ENCODE measurements at places on chromosomes 11 and 22. TPM values are rescaled to one million over a fixed set of nuclear protein-coding genes. Genes with fewer than 3 reads are reported as not detected.

DNA sequence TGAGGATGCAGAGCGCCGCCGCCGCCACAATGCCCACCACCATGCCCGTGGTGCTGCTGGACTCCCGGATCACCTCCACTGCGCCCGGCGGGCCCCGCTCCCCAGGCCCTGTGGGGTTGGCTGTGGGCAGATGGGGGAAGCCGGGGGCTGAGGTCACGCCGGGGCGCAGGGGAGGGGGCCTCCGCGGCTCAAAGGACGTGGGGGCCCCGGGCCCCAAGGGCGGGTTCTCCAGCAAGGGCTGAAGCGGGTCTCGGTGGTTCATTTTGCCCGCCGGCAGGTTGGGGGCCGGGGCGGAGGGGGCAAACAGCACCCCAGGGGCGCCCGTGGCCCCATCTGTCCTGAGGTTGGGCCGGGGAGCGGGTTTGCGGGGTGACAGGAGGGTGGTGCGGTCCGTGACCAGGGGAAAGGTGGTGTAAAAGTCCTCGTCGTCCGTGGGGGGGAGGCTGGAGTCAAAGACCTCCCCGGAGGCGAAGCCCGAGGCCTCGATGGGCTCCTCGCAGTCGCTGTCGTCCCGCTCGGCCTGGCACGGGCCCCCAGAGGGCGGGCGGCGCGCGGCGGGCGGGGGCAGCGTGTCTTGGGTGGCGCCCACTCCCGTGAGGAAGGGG lies 16.5 kb downstream of the SLC22A12 start:
- no peak for DNase-seq

Gene TMEM86A
- 8.4 TPM for total RNA-seq

Gene OR51L1
- not detected for total RNA-seq

GRCh38 chr11:61503135-61503770 lies 5.3 kb upstream of the LRRC10B start:
- DNase-seq = no peak

Gene OMP
- total RNA-seq = 2.1 TPM

GRCh38 chr11:121309688-121310087 lies 17.1 kb downstream of the SC5D start:
- DNase-seq = no peak

Gene MYBPC3
- total RNA-seq = 0.42 TPM

Gene OR51B5
- total RNA-seq = 0.71 TPM

DNA sequence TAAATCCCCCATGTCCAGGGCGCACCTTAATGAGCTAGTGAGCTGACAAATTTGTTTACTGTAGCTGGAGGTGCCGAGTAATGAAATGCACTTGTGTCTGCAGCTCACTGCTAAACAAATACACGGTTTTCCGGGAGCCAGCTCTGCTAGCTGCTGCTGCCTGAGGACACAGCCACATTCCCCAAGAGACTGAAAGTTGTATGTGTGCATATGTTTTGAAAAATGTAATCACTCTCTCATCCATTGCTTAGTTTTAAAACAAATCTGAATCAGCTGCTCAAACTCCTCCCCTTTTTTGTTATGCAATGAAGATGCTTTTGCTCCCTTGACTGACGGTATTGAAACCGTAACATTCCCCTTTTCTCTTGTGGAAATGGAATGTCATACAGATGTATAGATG lies 62.4 kb upstream of the NNMT start:
- DNase-seq = no peak

DNA sequence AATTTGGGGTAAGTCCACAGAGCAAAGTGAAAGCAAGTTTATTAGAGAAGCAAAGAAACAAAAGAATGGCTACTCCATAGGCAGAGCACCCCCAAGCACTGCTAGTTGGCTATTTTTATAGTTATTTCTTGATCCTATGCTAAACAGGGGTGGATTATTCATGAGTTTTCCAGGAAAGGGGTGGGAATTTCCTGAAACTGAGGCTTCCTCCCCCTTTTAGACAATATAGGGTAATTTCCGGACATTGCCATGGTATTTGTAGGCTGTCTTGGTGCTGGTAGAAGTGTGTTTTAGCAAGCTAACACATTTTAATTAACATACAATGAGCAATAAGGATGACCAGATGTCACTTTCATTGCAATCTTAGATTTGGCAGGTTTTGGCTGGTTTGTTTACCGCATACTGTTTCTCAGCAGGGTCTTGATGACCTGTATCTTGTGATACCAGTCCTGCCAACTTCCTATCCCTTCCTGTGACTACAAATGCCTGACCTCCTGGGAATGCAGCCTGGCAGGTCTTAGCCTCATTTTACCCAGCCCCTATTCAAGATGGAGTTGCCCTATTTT lies 937 bp upstream of the C1QTNF6 start:
- DNase-seq = no peak

- peak; percentile 91 for DNase-seq
Measured at GRCh38 chr11:64745189-64745520, 1.2 kb upstream of the RASGRP2 start.

Data from aorta (tissue), 5 donors.